ENCODE measurements at places on chromosomes 6 and 20.

- no peak for DNase-seq
Measured at GRCh38 chr20:52130406-52130805, 61.2 kb downstream of the ZFP64 start.

- DNase-seq = no peak
Measured at GRCh38 chr6:141309295-141309694, 823.4 kb upstream of the GJE1 start.

GRCh38 chr6:123091896-123092271 is 95.8 kb downstream of the CLVS2 start:
- no peak for DNase-seq

- DNase-seq = no peak
Measured at GRCh38 chr6:145044641-145045246, 690.6 kb downstream of the EPM2A start.

DNA sequence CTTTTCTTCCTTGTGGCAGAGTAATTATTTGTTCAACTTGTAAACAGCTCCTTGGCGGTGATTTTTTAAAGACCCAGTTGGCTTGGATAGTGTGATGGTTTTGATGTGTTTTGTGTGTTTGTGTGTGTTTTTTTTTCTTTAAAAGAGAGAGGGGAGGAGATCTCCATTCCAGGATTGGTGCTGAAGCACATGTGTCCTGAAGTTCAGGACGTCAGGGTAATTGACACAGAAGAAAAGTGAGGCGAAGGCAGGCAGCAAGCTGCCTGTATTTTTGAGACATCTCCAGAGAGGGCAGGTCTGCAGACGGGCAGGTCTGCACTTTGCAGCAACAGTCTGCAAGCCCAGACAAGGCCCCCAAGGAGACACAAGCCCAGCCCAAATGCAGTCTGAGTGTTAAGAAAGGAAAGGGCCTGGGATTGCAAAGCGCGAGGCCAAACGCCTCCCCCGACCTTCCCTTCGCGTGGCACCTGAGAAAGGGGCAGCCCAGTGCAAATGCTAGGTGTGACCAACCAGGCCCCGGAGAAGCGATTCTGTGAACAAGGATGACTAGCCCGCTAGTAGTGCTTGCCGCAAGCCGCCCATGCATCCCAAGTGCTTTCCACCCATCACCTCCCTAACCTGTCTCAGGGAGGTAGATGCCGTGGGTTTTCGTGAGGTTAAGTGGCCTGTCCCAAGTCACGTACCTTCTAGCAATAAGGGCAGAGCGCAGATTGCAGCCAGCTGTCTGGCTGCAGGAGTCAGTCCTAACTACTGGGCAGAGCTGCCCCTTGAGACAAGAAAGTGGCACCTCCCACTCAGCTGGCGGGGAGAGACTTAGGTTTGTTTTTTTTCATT is 230.5 kb downstream of the ZMYND8 start:
- DNase-seq = no peak

DNA sequence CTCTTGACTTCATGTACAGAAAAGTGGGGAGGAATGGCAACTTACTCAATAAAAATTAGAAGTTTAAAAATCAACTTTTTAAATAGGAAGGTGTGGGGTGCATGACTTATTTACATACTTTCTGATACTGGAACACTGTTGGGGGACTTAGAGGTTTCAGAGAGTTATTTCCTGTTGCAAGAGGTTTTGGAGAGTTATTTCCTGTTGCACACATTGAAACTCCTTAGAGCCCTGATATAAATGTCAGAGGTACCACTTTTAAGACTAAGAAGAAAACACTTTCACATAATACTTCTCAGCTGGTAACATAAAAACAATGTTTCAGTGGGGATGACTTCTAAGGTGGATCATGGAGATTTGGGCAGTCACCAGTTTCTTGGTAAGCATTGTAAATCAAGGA is 579.9 kb downstream of the MMUT start:
- DNase-seq = no peak

GRCh38 chr20:32762754-32763201 is 593 bp downstream of the DNMT3B start:
- DNase-seq = peak; percentile 16

- DNase-seq = no peak
Measured at GRCh38 chr6:134637282-134637681, 312.6 kb downstream of the ALDH8A1 start.

DNA sequence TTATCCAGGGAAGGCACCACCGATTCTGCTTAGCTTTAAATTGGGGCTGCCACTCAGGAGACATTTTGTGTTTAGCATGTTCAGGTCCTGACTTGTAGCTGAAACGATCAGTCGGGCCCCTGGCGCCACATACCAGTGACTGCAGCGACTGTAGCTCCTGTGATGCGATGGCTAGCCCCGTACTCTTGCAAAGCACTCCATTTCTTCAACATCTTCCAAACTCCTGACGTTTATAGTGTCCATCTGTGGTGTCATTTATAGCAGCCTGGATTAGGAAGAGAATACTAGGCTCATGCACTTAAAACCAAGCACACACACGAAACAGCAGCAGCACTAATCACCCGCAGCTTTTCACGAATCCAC is 13.0 kb downstream of the POU3F2 start:
- no peak for DNase-seq

- no peak for DNase-seq
Measured at GRCh38 chr20:57450419-57450818, 59.2 kb downstream of the RBM38 start.

- no peak for DNase-seq
Measured at GRCh38 chr6:110520209-110520965, 44.0 kb upstream of the SLC22A16 start.

- no peak for DNase-seq
Measured at GRCh38 chr6:17130786-17131185, 28.9 kb downstream of the STMND1 start.

DNA sequence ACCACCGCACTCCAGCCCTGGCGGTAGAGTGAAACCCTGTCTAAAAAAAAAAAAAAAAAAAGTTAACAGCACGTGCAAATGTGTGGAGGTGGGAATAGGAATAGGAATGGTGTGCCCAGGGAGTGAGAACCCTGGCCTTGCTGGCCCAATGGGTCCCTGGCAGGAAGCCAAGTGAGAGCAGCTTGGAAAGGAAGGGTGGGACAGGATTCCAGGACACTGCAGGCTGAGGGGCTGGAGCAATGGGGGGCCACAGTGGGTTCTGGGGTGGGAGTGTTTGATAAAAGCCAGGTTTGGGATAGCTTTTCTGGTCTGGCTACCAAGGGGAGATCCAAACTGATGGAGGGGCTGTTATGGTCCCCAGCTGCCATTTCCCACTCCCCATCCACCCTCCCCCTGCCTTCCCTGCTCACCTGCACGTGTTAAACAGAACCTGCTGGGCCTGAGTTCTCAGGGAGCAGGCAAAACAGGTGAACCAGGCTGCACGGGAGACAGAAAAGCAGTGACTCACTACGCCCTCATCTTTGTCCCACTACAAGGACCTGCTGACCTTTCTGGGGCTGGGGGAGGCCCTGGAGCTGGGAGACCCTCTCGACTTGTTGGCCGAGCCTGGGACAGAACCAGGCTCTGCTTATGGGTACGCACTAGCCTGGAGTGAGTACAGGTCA is 3.3 kb downstream of the SUN5 start:
- no peak for DNase-seq

GRCh38 chr20:57807401-57808263 is 97.8 kb upstream of the PMEPA1 start:
- DNase-seq = no peak

GRCh38 chr6:35019171-35019570 is 122.0 kb downstream of the TCP11 start:
- no peak for DNase-seq

GRCh38 chr6:141734071-141734840 is 398.5 kb upstream of the GJE1 start:
- no peak for DNase-seq

DNA sequence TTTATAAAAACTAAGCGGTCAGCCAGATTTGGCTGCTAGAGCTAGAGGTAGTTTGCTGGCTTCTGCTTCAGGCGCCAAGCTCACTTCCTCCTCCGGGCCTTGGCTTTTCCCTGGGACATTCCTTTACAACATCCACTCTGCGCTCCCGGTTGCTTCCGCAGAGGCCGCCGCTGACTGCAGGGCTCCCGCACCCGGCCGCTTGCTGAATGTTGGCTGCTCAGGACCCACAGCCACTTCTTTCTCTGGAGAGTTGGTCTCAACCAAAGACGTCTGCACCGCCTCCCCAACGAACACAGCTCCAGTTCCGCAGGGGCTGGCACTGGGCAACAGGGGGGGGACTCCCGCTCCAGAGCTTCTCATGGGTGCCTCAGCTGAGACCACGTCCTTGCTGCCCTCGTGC is 282.8 kb downstream of the TFAP2C start:
- no peak for DNase-seq

DNA sequence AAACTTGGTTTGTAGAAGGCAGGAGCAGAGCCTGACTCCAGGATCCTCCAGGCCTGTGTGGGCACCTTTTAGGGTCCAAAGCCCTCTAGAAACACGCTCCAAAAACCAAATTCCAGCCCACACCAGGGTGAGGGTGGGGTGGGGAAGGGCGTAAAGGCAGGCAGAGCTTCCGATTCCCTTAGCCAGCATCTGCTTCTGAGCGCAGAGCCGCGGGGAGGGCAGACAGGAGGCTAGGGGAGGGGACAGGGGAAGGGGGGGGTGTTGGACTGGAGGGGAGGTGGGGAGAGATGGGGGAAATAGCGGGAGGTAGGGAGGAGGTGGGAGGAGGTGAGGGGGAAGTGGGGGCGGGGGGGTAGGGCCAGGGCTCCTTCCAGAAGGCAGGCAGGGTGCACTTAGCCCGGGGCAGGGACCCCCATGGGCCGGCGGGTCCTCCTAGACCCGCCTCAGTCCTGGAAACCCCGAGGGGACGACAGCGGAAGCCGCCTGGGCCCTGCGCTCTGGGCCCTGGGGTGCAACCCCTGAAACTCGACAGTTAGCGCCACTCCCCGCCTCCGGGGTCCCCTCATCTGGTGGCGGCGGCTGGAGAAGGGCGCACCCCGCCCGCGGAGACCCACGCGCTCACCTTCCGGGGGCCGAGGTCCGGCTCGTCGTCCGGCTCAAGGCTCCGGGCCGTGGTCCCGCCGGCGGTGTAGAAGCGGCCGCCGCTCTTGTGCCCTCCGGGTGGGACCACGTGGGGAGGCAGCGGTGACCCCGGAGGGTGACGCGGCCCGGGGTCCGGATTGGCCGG is 22.0 kb upstream of the FRMD1 start:
- DNase-seq = no peak

GRCh38 chr6:31529329-31530150 is 778 bp downstream of the MCCD1 start:
- no peak for DNase-seq

GRCh38 chr20:23139524-23139923 is 53.4 kb upstream of the CD93 start:
- DNase-seq = no peak

GRCh38 chr20:62388839-62389600 is 2.1 kb downstream of the RPS21 start:
- no peak for DNase-seq

- no peak for DNase-seq
Measured at GRCh38 chr6:52591832-52592231, 15.0 kb upstream of the TRAM2 start.

DNA sequence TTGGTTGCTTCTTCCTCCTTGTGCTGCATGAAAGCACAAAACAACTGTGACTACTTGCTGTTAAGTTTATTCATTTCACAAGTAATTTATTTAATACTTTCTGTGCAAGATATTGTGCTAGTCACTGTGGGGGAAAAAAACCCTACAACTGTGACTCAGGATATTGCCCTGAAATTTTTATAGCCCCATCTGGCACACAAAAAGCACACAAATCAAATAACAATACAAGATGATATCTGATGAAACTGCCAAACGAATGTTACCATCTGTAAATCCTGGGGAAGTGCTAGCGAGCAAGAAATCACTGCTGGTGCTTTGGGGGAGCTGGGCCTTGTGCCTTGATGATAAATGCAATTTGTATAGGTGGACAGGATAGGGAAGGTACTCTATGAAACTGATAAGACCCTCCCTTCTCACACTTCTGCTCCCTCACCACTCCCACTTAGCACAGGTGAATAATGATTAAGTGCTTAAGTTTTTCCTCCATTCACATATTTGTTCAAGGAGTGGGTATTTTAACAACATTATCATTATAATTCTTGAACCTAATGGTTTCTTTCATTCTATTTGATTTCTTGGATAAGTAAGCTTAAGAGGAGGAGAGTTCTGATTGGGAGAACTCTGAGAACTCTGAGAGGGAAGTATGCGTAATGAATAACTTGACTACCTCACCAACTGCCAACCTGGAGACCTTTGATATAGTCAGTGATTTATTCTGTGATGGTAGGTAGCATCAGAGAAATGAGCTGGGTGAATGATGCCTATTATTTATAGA is 115.3 kb downstream of the RTN4IP1 start:
- no peak for DNase-seq

DNA sequence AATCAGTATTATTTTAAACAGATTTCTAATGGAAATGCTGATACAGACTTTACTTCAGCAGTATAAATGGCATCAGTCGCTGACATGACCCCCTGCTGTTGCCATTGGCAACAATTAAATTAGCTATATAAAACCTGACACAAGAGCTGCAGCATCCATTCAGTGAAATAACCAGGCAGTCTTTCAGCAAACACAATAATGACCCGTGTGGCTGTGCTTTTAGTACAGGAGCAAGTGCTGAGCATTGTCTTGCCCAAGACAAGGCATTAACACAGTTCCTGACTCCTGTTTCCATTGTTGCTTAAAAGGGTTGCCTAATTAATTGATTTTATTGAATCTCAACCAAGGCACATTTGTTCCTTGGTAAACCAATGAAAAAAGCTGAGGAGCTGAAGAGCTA is 382.1 kb downstream of the HACE1 start:
- DNase-seq = no peak

DNA sequence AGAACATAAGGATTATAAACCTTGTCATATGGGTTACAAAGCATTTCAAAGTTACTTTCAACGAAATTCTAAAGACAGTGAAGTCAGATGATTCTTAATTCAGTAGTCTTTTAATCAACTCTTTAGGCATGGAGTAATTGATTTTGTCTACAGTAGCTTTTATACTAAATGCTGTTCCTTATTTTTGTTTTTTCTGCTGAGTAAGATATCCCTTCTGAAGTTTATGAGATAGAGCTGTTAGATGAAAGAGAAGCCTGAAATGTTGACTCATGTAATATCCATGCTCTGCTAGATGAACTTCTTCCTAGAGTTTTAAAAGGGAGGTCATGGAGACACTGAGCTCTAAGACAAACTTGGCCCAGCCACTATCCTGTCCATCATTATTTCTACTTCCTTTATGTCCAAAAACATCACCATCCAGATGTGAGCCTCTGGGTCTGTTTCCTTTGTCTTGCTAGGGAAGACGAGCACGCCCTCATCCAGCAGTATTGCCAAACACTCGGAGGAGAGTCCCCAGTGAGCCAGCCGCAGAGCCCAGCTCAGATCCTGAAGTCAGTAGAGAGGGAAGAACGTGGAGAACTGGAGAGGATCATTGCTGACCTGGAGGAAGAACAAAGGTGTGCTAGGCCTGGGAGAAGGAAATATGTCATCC is 550.3 kb downstream of the UTRN start:
- DNase-seq = no peak

- DNase-seq = no peak
Measured at GRCh38 chr6:3138341-3138740, 19.0 kb downstream of the TUBB2A start.

- no peak for DNase-seq
Measured at GRCh38 chr20:41510847-41511450, 107.2 kb downstream of the CHD6 start.

GRCh38 chr6:111342913-111343312 is 140.1 kb downstream of the REV3L start:
- DNase-seq = no peak
